HuH-7.5 (cell line): ENCODE measurements at places on chromosomes 1 and 21.

DNA sequence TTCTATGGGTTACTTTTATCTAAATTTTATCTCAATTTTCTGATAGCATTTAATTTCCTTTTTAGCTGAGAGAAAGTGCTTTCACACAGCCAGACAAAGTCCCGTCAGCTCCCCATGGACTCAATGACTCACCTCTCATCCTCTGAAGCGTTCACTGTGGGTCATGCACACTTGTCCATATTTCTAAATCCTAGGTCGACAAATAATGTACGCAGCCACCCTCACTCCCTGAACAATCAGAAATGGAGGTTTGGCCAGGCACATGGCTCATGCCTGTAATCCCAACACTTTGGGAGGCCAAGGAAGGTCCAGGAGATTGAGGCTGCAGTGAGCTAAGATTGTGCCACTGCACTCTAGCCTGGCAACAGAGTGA lies 42.4 kb upstream of the COA6 start:
- DNase-seq, result no peak

DNA sequence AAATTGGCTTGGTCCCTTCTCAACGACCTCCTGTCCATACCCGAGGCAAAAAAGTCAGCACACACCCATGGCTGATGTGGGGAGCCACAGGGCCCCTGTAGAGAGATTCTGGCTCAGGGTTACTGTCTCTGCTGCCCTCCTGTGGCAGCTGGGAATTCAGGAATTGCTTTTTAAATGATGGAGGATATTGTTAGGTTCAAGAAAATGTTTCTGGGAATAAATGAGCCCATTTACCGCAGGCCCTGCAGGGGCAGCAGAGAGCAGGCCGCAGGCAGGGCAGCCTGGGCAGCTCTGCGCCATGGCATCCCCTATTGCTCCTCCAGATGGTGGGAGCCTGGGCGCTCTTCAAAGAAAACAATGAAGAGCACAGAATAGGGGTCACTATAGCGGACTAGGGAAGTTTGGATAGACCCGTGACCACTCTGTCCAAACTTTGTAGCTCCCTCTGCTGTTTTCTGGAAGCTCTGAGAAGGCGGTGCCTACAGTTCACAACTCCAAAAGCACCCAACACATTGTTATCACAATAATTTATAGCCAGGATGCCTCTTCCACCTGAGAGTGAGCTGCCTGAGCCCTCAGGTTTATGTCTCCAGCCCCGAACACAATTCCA lies 201.1 kb downstream of the BACH1 start:
- peak; percentile 25 for DNase-seq

DNA sequence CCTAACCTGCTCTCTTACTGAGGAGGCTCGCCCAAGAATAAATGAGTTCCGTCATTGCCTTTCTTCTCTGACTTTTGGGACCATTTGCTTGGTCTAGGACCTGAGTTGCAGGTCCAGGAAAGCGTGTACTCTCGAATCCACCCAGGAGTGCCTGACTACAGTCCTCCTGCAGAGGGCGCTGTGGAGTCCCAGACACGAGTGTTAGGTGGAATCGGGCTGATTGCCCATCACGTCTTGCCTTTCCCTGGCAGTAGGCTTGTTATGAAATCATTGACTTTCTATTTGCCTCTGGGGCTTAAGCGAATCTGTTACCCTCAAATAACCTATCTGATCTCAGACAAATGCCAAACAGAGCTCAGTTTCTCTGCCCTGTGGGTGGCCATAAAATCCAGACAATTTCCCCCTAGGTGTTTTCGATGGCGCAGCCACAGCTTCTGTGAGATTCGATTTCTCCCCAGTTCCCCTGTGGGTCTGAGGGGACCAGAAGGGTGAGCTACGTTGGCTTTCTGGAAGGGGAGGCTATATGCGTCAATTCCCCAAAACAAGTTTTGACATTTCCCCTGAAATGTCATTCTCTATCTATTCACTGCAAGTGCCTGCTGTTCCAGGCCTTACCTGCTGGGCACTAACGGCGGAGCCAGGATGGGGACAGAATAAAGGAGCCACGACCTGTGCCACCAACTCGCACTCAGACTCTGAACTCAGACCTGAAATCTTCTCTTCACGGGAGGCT lies at the start of gene IL20:
Gene IL20, plus strand, starts transcription at position 685 of the 733 bp plus-strand sequence. CDS start 230 bp downstream, outside the sequence.
- DNase-seq, result peak; percentile 23

DNA sequence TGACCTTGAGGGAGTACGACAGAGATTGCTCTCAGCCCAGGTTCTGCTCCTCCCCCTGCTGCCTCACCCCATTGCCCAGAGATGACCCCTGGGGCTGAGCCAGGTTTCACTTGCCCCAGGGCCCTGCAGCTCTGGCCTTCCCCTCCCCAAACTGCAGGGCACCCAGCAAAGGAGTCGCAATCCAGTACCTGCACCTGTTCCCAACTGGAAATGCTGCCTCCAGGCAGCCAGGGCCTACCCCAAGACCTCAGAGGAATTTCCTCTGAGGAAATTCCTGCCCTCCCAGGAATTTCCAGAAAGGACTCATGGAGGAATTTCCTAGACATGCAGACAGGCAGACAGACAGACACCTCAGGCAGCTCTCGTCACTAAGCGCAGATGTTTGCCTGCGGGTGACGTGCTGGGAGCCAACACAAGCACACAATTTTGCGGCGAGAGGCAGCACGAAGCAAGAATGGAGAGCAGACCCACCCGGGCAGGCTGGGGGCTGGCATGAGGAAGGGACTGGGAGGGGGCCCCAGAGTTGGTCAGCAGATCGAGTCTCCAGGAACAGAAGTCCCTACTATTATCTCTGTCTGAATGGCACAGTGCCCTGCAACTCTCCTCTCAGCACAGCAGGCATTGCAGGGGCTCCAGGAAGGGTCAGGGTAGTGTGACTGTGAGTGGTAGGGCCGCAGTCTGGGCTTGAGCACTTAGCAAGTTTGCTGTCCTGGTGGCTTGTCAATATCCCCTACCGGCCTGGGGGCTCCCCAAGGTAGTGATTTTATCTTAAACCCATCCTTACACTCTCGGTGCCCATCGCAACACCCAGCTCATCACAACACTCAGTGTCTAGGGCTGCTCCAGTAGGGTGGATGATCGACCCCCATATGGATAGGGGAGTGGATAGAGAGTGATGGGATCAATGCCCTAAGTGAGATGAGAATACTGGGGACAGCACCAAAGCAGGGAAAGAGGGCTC lies 2.9 kb upstream of the EFNA1 start:
- DNase-seq, result no peak

DNA sequence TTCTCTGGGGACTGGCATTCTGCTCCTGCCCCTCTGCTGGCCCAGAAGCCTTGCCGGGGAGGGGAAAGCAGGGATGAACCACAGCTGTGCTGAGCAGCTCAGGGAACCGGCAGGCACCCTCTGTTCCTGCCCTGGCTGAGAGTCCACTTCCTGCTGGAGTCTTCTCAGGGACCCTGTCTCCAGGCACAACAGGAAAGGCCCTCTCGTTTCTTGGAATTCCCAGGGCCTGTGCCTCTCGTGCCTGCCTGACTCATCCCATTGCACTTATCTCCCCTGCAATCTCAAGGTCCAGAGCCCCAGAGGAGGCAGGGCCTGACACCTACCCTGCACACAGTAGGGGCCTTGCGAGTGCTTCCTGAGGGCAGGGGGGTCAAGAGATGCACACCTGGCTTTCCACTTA lies 1.1 kb upstream of the EDN2 start:
- no peak for DNase-seq

DNA sequence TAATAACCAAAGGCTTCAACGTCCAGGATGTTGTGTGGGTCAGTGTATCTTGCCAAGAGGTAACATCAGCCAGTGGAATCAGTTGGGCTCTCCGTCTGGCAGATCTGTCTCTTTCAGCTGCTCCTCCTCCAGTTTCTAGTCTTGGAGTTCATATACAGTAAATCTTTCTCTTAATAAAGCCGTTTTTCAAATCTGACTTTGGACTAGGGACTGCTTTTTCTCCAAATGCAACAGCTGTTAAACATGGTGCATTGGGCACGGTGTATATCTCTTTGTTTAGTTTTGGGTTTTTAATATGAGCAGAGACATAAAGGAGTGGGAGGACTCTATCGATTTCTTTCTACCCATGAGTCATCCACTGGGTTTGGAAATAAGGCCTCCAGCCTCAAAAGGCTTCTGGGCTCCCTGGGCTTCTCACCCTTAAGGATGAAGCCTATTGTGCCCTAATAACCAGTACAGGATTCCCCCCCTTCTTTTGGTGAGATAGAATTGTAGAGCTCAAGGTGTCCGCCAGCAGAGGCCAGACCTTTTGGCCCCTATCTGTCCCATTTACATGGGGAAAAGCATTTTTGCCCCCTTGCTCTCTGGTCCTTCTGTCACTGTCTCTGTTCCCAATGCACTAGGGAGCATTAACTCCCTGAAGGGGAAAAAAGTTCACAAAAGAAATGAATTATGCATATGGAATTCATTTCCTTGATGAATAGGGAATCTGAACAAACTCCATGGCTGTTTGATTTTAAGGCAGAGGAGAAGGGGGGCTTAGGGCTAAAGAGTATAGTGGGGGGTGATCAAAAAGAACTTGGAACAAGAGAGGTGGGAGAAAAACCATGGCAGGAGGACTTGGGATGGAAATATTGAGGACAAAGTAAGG lies 86.0 kb downstream of the PBX1 start:
- no peak for DNase-seq

DNA sequence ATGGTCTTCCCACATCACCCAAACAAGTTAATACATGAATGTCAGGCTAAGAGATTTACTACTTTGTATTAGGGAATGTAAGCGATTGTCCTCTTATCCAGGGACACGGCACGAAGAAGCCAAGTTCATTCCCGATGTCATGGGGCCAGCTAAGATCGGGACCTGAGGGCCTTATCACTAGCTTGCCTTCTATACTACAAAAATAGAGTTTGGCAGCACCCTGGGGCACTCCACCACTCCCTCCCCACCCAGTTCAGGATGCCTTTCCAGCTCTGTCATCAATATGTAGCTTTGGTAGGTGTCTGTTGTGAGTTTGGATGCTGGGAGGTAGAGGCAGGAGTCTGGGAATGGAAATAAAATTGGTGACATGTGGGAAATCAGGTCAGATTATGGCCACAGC lies 197.5 kb downstream of the ATG4C start:
- no peak for DNase-seq

DNA sequence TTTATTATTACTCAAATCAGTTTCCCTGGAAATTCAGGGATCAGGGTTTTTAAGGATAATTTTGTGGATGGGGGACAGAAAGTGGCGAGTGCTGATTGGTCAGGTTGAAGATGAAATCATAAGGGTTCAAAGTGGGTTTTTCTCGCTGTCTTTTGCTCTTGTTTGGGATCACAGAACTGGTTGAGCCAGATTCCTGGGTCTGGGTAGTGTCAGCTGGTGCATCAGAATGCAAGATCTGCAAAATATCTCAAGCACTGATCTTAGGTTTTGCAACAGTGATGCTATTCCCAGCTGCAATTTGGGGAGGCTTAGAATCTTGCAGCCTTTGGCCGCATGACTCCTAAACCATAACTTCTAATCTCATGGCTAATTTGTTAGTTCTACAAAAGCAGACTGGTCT lies 9.3 kb downstream of the CHI3L2 start:
- DNase-seq, result no peak

- DNase-seq, result no peak
Observed at GRCh38 chr1:182806015-182806678, 16.6 kb downstream of the NPL start.
